A549 treated with CpdA at 1 μM for 4 hours (cell line): ENCODE measurements at places on chromosomes 1 and 21. TPM values are rescaled to one million over a fixed set of nuclear protein-coding genes. Genes with fewer than 3 reads are reported as not detected.

The CIART gene
- total RNA-seq = 0.33 to 0.78 TPM (median 0.40 TPM) in 5 replicates

The HMCN1 gene
- total RNA-seq = 0.04 to 0.17 TPM (median 0.09 TPM) in 5 replicates

The LCE1C gene
- not detected in 5 replicates for total RNA-seq

The COL8A2 gene
- 0.06 to 0.15 TPM (median 0.09 TPM) in 5 replicates for total RNA-seq

The CR2 gene
- 0.03 TPM in 1 of 5 replicates, not detected in the others for total RNA-seq

The CFHR5 gene
- not detected in 5 replicates for total RNA-seq

The CYP4A11 gene
- not detected in 5 replicates for total RNA-seq

The CDA gene
- total RNA-seq = 32.1 to 47.4 TPM (median 36.1 TPM) in 5 replicates

The PERM1 gene
- total RNA-seq = 0.07 to 0.24 TPM (median 0.08 TPM) in 3 of 5 replicates, not detected in the others

The KRTAP21-2 gene
- not detected in 5 replicates for total RNA-seq

The JAM2 gene
- total RNA-seq = 0.01 to 0.02 TPM in 2 of 5 replicates, not detected in the others

The FAM151A gene
- not detected in 5 replicates for total RNA-seq
